ENCODE measurements at places on chromosomes 1 and 21.

GRCh38 chr1:43531107-43531905 lies 623 bp downstream of the PTPRF start:
- DNase-seq: no peak

- DNase-seq: no peak
These were observed 533.6 kb downstream of the PTPRC start for GRCh38 chr1:199172171-199173124.

GRCh38 chr1:211485480-211485857 lies 6.5 kb downstream of the RD3 start:
- DNase-seq: no peak

DNA sequence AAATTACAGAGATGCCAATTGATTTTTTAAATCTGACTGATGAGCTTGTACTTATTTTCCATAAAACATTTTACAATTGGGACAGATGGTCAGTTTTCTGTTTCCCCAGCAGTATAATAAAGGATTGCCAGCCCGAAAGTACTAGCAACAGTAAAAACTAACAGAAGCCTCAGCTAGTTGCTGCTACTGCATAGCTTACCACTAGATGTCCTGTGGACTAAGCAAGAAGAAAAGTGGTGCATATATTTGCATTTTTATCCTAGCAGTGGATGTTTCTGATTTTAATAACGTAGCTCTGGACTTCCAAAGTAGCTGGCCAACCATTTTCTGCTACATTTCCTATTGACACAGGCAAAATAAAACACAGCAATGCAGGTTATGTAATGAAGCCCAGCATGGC lies 241.5 kb downstream of the BARHL2 start:
- DNase-seq: no peak

- DNase-seq: no peak
These were observed 76.9 kb upstream of the HIVEP3 start for GRCh38 chr1:41995441-41996130.

GRCh38 chr1:36286802-36287201 lies 19.4 kb upstream of the SH3D21 start:
- DNase-seq: no peak

DNA sequence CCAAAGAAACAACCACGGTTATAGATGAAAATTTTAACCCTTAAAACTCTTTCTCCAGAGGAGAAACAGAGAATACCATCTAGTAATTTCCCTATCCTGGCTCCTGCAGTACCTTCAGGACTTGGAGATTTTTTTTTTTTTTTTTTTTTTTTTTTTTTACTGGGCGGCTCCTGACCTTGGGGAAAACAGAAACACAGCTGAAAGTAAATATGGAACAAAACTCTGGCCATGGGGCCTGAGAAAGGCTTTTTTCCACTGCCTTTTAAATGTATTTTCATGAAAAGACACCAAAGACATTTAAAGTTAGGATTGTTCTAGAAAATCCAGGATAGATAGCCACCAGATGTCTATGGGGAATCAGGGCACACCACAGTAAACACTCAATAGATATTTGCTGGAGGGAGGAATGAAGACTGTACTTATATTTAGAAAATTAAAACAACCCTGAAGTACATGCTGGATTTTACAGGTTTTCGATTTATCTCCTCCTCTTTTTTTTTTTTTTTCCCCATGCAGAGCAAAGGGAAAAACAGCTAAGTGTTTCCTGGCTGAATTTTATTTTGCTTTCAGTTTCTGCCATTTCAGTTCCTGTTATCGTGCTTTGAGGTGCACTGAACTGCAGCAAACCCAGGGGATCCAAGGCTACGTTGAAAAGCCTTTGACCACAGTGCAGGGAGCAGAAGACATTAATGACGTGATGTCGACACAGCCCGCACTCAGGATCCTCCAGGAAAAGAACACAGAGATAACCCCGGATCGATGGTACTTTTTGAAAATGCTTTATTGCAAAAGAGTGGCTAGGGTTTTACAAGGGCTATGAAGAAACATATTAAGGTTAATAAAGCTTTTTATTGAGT lies 35.7 kb upstream of the CNN3 start:
- DNase-seq: peak; percentile 10

- no peak for DNase-seq
These were observed 377.0 kb downstream of the PTPRC start for GRCh38 chr1:199015799-199016198.

DNA sequence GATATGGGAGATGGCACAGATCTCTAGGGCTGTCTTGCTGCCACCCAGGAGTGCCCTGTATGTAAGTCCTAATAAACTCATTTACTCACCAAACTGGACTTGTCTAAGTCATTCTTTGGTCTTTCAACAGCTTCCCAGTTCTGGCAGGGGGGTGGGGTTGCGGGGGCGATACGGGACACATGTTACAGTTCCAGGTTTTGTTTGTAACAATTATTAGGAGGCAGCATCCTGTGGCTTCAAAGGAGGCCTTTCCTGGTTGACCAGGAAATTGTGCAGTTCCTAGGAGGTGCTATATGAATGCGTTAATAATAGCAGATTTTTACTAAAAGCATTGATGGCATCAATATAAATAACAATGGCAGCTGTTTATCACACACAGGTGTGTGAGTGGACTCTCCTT lies 42.7 kb upstream of the TRIM45 start:
- DNase-seq: no peak

- DNase-seq: no peak
These were observed 396.0 kb downstream of the LRRIQ3 start for GRCh38 chr1:73801912-73802429.
